ENCODE measurements at places on chromosomes 7 and 10. TPM values are rescaled to one million over a fixed set of nuclear protein-coding genes. Genes with fewer than 3 reads are reported as not detected.
A peak's percentile ranks its signal among the peaks of the same experiment; 100 is the strongest.

- H3K4me3 ChIP-seq, result no peak overlapping the region
- H3K27me3 ChIP-seq, result no peaks in the 10 kb centered on the region
- DNase-seq, result no peak
Observed at GRCh38 chr10:132453470-132453861, 56.5 kb downstream of the PWWP2B start.

Gene SDK1
- total RNA-seq, result 1.9 TPM

GRCh38 chr7:23468526-23469149 is 1.7 kb downstream of the IGF2BP3 start:
- peaks cover 2% of the 10 kb centered on the region for H3K36me3 ChIP-seq
- H3K4me1 ChIP-seq, result peaks cover 29% of the 10 kb centered on the region
- H3K27ac ChIP-seq, result peak overlapping the region; percentile 37
- peak; percentile 45 for DNase-seq
- peak overlapping the region; percentile 51 for H3K4me3 ChIP-seq
- peaks cover 63% of the 10 kb centered on the region for H3K27me3 ChIP-seq

GRCh38 chr7:132825932-132826835 is 249.9 kb upstream of the PLXNA4 start:
- no peak overlapping the region for H3K27ac ChIP-seq
- DNase-seq, result no peak
- H3K4me1 ChIP-seq, result peaks cover 9% of the 10 kb centered on the region
- no peak overlapping the region for H3K4me3 ChIP-seq
- peaks cover 21% of the 10 kb centered on the region for H3K36me3 ChIP-seq

DNA sequence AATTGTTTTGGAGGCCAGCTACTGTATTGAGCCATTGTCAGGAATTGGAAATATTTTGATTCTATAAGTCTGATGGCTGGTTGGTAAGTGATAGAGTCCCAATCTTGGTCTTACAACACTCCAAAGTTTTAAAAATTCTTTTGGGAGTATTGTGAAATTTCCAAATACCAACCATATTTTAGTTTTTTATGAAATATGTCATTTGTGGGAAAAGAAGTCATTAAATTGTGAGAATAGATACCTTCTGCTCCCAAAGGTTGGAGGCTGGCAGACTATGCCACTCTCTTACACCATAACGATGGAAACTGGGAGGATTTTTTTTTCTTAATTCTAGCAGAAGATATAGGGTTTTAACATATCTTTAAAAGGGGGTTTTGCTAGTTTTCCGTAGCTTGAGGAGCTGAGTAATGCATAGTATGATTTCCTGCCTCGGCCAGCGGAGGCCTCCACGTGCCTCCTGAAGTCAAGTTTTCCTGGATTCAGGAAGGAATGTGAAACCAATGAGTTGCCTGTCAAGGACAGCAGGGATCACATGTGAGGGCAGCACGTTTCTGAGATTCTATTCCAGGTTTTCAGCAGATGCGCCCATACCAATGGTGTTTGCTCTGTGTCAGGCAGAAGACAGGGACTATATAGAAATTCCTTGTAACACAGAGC is 92.2 kb upstream of the LAMB4 start:
- no peaks in the 10 kb centered on the region for H3K36me3 ChIP-seq
- H3K4me3 ChIP-seq, result no peak overlapping the region
- H3K27ac ChIP-seq, result no peak overlapping the region
- no peak for DNase-seq
- H3K4me1 ChIP-seq, result no peaks in the 10 kb centered on the region

DNA sequence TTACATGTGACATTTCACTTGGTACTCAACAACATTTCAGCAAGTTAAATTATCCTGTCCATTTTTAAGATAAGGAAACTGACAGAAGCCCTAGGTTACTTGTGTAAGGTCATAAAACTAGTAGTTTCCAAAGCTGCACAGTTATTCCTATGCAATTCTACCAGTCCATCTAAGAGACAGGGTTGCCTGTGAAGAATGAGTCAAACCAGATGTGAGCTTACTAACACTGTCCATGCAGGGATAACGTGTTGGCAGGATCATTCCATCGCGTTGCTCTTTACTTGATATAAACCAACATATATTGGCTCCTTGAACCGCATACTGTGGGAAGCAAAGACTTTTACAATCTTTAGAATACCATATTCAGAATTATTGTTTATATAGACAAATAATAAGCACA is 280.9 kb upstream of the HGF start:
- no peak for DNase-seq
- no peaks in the 10 kb centered on the region for H3K36me3 ChIP-seq
- no peaks in the 10 kb centered on the region for H3K4me1 ChIP-seq
- H3K4me3 ChIP-seq, result no peak overlapping the region

GRCh38 chr10:93034426-93034825 is 26.2 kb upstream of the CYP26C1 start:
- H3K27me3 ChIP-seq, result no peaks in the 10 kb centered on the region
- no peaks in the 10 kb centered on the region for H3K4me1 ChIP-seq
- peaks cover 3% of the 10 kb centered on the region for H3K36me3 ChIP-seq
- H3K27ac ChIP-seq, result no peak overlapping the region
- H3K4me3 ChIP-seq, result no peak overlapping the region

GRCh38 chr10:126840576-126841135 is 64.6 kb upstream of the DOCK1 start:
- no peaks in the 10 kb centered on the region for H3K36me3 ChIP-seq
- no peak for DNase-seq
- H3K27me3 ChIP-seq, result no peaks in the 10 kb centered on the region
- no peak overlapping the region for H3K4me3 ChIP-seq
- no peak overlapping the region for H3K27ac ChIP-seq

DNA sequence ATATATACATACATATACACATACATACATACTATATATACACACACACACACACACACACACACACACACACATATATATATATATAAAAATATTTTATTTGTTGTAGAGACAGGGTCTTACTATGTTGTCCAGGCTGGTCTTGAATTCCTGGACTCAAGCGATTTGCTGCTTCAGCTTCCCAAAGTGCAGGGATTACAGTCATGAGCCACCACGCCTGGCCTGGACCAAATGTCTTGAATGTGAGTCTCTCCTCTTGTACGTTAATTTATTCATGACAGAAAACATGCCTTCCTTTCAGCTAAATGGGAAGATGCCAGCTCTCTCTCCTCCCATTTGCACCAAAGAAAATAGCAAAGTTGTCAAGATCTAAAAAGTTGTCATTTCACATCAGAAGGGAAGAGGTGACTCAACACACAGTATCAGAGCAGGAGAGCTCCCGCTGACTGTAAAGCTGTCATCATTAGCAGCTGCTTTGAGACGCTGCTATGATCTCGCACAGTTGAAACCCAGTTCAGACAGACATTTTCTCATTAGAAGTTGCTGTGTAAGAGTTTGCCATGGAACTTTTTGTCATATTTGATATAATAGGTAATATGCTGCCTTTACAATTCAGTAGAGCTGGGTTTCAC is 224.3 kb downstream of the SFMBT2 start:
- peaks cover 80% of the 10 kb centered on the region for H3K4me1 ChIP-seq
- DNase-seq, result peak; percentile 58
- peak overlapping the region; percentile 85 for H3K27ac ChIP-seq
- H3K27me3 ChIP-seq, result no peaks in the 10 kb centered on the region
- peaks cover 71% of the 10 kb centered on the region for H3K36me3 ChIP-seq

Gene RBP4
- total RNA-seq, result not detected

DNA sequence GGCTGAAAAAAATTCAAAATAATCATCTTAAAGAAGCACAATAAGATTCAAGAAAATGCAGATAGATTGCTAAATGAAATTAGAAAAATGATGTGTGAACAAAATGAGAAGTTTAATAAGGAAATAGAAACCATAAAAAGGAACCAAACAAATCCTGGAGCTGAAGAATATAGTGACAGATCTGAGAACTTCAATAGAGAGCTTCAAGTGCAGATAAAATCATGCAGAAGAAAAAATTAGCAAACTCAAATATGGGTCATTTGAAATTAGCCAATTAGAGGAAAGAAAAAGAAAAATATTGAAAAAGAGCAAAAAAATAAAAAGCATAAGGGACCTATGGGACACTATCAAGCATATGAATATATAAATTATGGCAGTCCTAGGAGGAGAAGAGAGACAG is 720.1 kb downstream of the PARD3 start:
- no peak overlapping the region for H3K4me3 ChIP-seq
- no peak overlapping the region for H3K27ac ChIP-seq
- peaks cover 1% of the 10 kb centered on the region for H3K27me3 ChIP-seq
- DNase-seq, result no peak

DNA sequence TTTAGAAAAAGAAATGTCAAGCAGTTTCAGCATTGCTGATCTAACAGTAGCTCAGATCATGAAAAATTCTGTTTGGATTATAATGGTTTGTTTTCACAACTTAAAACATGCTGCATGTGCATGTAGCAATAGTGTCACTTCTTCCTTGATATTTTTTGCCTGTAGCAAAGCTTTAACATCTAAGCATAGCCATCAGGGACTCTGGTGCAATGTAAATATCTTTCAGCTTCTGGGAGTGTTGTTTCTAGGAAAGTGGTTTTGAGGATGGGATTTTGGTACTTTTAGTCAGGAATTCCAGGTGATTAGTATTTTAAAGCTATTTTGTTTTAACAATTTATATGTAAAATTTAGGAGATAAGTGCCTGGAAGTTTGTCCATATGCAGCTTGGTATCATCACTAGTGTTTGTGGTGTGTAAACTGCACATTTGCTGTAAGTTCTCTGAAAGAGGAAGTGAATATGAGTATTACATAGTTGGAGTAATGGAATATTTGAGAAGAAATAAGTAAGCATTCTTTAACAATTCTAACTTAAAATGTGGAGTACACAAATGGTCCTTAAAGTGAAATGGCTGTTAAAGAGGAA is 1.9 kb downstream of the RSBN1L start:
- H3K27me3 ChIP-seq, result no peaks in the 10 kb centered on the region
- H3K4me1 ChIP-seq, result peaks cover 53% of the 10 kb centered on the region
- no peak for DNase-seq
- H3K36me3 ChIP-seq, result peaks cover 25% of the 10 kb centered on the region

DNA sequence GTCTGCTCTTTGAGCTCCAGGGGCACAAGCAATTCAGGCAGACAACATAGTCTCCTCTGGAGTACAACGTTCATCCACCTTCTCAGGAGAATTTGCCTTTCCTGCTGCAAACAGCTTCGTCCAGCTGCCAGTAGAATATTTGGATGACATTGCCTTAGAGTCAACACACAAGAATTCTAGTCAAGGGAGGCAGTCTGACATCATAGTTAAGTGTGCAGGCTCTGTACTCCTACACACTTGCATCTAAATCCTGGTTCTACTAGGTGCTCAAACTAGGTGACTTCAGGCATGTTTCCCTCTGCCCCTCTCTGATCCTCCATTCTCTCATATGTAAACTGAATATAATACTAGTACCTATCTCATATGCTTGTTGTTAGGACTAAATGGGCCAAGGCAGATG is 314.8 kb downstream of the HPSE2 start:
- H3K36me3 ChIP-seq, result no peaks in the 10 kb centered on the region
- no peaks in the 10 kb centered on the region for H3K27me3 ChIP-seq

DNA sequence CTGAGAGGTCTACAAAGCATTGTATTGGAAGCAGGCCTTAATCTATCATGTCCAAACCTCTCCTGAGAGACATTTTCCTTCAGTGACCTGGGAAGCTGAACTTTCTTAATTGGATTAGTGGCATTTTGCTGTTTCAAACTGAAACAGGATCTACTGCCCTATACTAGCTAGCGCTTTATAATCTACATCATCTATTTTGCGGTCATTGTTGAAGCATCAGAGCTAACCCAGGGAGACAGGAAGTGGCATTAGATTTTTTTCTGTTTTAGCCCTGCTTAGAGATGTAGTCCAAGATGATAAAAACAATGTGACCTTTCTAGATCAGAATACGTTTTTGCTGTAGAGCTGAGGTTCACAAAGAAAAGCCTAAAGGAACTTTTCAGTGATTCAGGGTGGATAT is 147.4 kb upstream of the AGR3 start:
- H3K36me3 ChIP-seq, result no peaks in the 10 kb centered on the region
- H3K4me3 ChIP-seq, result no peak overlapping the region
- no peak for DNase-seq
- peaks cover 11% of the 10 kb centered on the region for H3K4me1 ChIP-seq
- H3K27ac ChIP-seq, result no peak overlapping the region
- H3K27me3 ChIP-seq, result peaks cover 3% of the 10 kb centered on the region

Gene AKR1C4
- not detected for total RNA-seq

- H3K27me3 ChIP-seq, result peaks cover 8% of the 10 kb centered on the region
- no peaks in the 10 kb centered on the region for H3K36me3 ChIP-seq
- DNase-seq, result no peak
- H3K27ac ChIP-seq, result no peak overlapping the region
- H3K4me3 ChIP-seq, result no peak overlapping the region
Observed at GRCh38 chr7:132738254-132738653, 162.0 kb upstream of the PLXNA4 start.

GRCh38 chr10:98224509-98224908 is 43.5 kb downstream of the LOXL4 start:
- DNase-seq, result no peak
- peaks cover 42% of the 10 kb centered on the region for H3K36me3 ChIP-seq

Gene CARD11
- total RNA-seq, result 108 TPM

- H3K4me3 ChIP-seq, result no peak overlapping the region
- H3K27me3 ChIP-seq, result peaks cover 4% of the 10 kb centered on the region
- H3K4me1 ChIP-seq, result peaks cover 5% of the 10 kb centered on the region
- no peaks in the 10 kb centered on the region for H3K36me3 ChIP-seq
Observed at GRCh38 chr10:42938351-42938750, 138.5 kb upstream of the RET start.

DNA sequence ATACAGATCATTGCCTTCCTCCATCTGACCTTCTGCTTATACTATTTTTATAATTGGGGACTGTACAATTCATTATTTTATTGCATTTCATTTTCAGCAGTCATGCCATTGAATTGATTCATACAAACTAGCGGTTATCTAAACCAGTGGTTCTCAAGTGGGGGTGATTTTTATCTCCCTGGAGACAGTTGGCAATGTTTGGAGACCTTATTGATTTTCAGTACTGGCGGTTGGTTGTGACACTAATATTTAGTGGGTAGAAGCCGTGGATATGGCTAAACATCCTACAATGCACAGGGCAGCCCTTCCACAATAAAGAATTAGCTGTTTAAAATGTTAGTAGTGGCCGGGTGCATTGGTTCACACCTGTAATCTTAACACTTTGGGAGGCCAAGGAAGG is 765.9 kb downstream of the LRMDA start:
- H3K27me3 ChIP-seq, result no peaks in the 10 kb centered on the region
- DNase-seq, result no peak
- no peak overlapping the region for H3K4me3 ChIP-seq

DNA sequence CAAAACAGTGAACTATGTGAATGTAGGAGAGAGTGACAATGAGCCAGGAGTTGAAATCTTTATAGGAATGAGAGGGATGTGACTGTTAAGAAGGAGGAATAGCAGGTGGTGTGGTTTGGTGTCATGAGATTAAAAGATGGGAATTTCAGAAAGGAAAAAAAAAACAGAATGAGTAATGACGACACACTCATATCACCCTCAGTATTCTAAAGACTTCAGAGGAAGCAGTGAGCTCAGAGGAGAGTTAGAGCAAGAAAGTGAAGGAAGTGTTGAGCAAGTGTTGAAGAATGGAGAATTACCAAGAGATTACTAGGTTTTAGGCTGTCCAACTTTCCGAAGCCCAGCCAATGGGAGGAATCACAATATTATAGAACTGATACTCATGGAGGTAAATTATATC is 220.5 kb upstream of the HGF start:
- H3K27me3 ChIP-seq, result no peaks in the 10 kb centered on the region
- H3K36me3 ChIP-seq, result no peaks in the 10 kb centered on the region
- H3K4me3 ChIP-seq, result no peak overlapping the region
- DNase-seq, result no peak
